D721Med (cell line): ENCODE measurements at places on chromosomes 16 and 17.

- no peak for DNase-seq
These were observed 684 bp upstream of the RSAD1 start for GRCh38 chr17:50477976-50478375.

DNA sequence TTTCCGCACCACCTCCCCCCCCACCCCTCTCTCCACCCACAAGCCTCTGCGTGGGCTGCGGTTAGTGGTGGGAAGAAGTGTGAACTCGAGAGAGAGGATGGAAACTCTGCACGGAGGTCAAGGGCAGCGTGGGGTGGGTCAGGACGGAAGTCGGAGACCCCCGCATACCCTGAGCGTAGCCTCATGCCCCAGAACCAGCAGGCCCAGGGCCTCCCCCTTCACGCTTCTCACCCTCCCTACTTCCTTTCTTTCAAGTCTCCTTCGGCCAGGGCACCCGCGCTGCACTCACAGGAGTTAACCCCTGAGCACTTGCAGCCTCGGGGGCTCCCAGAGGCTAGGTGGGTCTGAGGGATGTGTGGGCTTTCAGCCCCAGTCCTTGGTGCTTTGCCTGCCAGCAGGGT, 9.2 kb downstream of the TBKBP1 start:
- no peak for DNase-seq

DNA sequence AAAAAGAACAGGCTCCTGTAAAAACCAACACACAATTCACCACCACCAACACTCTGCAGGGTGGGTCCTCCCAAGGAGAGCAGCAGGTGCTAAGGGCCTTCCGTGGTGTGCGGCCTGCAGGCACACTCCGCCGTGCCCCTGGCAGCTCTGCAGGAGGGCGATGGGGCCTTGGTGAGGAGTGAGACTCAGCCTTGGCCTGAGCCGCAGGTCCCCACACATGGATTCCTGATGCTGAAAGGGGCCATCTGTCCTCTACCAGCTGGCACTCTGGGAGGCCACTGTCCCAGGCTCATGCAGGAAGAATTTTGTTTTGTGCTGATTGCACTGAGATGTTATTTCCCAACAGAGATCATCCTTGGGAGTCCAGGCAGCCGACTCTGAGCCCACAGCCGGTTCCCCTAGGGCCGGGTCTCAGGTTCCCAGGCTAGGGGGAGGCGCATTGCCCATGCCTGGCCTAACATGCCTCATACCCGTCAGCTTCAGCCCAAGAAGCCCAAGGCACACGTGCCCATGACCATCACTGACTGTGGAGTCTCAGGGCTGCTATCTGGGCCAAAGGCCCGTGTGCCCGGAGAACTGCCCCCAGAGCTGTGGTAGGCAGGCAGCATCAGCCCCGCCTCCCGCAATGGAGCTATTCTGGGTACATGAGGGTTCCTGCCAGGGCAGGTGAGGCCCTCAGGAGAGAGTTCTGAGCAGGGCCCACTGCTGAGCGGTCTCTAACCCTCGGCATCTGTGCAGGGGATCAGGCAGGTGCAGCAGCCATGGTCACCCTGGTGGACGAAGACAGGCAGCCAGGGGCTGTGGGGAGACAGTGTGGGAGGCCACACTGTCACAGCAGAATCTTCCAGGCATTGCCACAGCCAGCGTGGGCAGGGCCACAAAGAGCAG, 97.9 kb upstream of the ZNF469 start:
- no peak for DNase-seq

DNA sequence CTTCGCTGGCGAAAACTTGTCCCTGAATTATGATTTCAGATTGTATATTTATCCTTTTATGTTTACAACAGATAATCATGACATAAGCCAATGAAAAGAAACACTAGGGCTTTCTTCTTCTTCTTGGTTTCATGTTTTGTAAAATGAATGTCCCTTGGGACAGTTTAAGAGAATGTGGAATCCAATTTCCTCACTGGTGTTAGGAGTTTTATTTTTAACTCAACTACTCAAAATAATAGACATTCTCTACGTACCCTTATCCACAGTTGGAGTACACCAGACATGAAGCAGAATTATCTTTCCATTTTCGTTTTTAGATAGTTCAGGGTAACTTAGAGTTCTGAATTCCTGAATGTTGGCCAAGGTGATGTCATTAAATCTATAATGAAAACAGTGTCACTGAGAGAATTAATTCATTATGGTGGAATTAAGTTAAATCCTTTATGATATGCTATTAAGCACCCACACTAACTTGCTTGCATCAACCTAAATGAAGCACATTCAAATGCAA, 43.4 kb downstream of the IRX6 start:
- DNase-seq: no peak

GRCh38 chr16:4976079-4976478, 17.9 kb downstream of the SEC14L5 start:
- DNase-seq: no peak

- no peak for DNase-seq
These were observed 85.9 kb upstream of the TOB1 start for GRCh38 chr17:50952013-50952412.

GRCh38 chr17:39623356-39623950, 3.3 kb upstream of the PPP1R1B start:
- peak; percentile 74 for DNase-seq

DNA sequence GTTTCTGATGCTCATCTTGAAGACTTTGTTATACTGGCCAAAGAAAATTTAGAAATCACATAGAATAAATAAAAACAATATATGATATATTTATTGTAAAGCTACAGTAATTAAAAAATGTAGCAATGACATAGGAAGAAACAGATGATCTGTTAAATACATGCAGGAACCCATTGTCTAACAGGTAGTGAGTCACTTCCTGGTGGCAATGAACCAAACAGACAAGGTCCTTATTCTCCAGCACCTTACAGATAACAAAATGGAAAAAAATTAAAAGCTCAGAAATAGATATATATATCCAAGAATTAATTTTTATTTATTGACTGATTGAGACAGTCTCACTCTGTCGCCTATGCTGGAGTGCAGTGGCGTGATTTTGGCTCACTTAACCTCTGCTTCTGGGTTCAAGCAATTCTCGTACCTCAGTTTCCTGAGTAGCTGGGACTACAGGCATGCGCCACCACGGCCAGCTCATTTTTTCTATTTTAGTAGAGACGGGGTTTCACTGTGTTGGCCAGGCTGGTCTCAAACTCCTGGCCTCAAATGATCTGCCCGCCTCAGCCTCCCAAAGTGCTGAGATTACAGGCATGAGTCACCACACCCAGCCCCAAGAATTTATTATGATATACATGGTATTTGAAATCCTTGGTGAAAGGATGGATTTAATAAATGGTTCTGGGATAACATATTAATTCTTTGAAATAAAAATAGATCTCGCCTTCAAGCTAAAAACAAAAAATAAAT, 7.5 kb downstream of the NETO2 start:
- no peak for DNase-seq
